ENCODE measurements at places on chromosomes 11 and 22. TPM values are rescaled to one million over a fixed set of nuclear protein-coding genes. Genes with fewer than 3 reads are reported as not detected.

DNA sequence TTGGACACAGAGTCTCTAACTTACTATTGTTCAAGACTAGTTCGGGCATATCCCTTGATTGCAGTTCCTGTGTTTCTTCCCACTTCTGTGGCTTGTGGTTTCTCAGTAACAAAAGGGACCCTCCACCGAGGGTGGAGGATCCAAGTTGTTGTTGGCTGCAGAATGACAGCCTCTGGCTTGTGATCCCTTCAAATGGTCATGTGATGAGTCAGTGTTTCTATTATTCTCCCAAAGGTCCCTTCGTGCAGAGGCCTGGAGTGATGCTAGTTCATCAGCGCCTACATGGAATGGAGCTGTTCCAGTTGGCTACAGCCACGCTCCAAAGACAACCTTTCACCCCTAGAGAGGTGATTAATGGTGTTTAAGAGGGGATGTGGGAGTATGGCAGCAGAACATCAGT, 2.6 kb upstream of the VWCE start:
- peak; percentile 98 for DNase-seq

Gene OR5AR1
- total RNA-seq, result not detected

GRCh38 chr11:27718863-27719545, 18.7 kb upstream of the BDNF start:
- no peak for DNase-seq

DNA sequence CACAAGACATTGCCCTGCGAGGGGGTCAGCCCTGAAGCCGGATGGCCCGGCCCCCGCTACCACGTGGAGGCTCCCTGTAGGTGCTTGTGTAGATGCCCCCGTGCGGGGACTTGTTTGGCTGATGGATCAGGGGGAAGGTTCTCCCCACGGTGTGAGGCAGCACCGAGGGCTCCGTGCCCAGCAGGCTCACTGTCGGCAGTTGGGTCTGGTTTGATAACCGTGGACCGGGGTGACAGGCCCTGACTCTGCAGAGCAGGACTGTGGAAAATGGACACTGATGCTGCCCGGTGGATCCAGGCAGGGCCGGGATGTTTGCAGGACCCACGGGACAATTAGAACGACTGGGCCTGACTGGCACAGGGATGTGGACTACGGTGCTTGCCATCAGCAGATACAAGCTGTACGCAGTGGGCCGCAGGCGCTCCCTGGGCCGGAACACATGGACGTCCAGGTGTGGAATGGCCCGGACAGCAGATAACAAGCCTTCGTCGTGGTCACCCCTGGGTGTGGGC, 19.0 kb downstream of the KCNQ1 start:
- DNase-seq, result no peak

Gene PATE2
- not detected for total RNA-seq

- no peak for DNase-seq
Observed at GRCh38 chr11:111737444-111738210, 28.6 kb downstream of the PPP2R1B start.

- DNase-seq, result no peak
Observed at GRCh38 chr11:68667511-68668500, 16.5 kb upstream of the GAL start.

DNA sequence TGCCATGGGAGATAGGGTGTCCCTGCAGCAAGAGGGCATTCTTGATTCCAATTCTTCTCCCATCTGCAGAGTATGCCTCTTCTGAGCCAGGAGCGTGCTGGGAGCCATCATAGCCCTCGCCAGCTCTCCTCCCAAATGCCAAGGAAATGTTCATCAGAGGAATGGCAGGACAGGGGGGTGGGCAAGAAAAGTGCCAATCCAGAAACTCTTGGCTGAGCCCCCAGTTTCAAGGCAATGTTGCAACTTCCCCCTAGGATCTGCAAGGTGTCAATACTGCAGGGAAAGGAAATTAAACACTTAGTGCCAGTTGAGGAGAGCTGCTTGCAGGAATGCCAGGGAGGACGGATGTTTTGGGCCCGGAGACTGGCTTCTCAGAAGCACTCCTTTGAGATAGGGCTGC, 94.8 kb upstream of the PRDM11 start:
- DNase-seq, result no peak

DNA sequence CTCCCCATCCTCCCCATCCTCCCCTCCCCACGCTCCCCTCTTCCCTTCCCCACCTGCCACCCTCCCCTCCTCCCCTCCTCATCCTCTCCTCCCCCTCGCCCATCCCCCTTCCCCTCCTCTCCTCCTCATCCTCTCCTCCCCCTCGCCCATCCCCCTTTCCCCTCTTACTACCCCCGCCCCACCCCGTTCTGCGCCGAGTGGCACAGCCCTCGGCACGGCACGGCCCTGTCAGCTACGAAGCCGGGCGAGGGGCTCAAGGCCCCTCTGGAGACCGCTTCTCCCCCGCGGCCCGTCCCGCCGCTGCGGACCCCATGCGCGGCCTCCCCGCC, 449.9 kb downstream of the OPCML start:
- no peak for DNase-seq
